ENCODE measurements at places on chromosomes 5 and 9.

- DNase-seq, result peak; percentile 13
These were observed 89.8 kb downstream of the NTRK2 start for GRCh38 chr9:84759300-84759750.

GRCh38 chr5:124724357-124725039, 21.9 kb downstream of the ZNF608 start:
- DNase-seq, result no peak

DNA sequence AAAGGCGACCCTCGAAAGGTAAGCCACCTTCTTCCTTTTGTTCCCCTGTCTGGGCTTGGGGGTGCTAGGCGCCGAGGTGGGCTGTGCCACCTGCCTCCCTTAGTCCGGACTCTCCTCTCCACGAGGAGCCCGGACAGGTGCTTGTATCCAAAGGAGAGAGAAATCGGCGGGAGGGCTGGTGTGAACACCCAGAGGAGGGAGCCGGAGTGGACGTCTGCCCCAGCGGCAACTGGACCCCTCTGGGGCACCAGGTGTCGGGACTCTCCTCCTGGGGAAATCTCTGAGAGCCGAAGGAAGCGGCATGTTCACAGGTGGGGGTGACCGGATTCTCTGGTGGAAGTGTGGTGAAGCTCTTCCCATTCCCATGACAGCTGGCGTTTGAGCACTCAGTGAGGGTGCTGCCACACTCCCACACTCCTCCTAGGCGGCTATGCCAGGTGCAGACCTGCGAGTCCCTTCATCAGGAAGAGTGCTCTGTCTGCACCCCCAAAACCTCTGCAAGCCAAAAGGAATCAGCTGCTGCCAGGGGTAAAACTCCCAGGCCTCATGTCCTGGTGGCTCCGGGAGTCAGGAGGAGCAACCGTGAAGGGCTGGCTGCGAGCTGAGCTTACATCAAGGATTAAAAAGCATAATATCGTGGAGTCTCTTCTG, 921 bp downstream of the KCNIP1 start:
- DNase-seq, result no peak

DNA sequence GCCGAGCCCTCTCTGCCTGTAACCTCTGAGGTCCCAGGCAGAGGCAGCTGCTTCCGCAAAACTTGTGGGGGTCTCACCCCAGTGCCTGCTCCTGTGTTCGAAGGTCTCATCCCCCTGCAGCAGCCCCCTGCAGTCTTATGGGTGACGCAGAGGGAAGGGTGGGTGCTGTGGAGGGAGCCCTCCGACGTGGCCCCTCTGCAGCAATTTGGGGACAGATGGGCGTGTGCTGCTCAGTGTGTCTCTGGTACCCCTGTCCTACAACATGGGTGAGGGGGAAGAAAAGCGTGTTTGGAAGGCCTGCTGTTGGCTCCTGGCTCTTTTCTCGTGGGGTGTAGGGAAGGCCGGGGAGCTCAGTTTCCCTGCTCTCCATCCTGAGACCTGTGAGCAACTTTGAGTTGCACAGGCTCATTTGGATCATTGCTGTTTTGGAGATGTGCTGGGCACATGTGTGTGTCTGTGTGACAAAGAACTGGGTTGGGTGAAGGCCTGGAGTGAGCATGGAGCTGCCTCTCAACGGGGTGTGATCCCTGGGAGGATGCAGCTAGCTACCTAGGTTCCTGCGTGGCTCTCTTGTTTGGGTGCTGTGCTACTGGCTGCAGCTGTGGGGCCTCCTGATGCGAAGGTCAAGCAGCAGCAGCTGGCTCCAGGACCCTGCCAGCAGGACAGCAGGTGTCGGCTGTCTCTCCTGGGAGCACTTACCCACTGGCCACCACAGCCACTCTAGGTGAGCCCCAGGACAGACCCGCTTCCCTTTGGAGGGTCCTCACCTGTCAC, 179.6 kb upstream of the PITX1 start:
- no peak for DNase-seq

- DNase-seq, result no peak
These were observed 169.2 kb upstream of the TARS1 start for GRCh38 chr5:33271606-33272005.

- DNase-seq, result no peak
These were observed 17.5 kb downstream of the PSD2 start for GRCh38 chr5:139812836-139813805.

DNA sequence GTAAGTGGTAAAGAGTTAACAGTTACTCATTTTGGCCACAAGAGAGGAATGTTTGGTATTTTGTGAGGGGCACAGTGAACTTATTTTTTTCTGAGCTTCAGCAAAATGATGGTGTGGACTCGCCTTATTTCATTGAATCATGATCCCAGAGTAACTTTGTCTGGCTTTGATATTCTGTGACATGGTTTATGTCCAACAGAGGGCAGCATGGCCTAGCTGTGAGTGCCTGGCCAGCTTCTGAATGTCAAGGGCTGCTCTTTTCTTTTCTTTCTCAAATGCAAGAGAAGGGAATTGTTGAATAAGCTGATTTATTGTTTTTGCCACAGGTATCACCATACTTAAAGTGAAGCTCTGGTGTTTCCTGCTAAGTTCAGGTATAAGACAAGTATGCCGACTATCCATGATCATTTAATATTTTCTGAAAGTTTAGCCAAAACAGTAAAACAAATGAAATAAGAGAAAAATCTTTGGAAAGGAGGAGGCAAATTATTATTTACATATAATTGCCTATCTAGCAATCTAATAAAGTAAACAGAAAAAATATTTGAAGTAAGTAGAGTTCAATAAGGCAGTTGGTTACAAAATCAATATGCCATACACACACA, 31.7 kb downstream of the MRPL22 start:
- DNase-seq, result peak; percentile 11

- DNase-seq, result no peak
These were observed 322.6 kb upstream of the SLC30A5 start for GRCh38 chr5:68771221-68771620.

- DNase-seq, result no peak
These were observed 547.3 kb upstream of the C9orf72 start for GRCh38 chr9:28120626-28121025.

- DNase-seq, result no peak
These were observed 28.9 kb downstream of the YIPF5 start for GRCh38 chr5:144141585-144141984.

DNA sequence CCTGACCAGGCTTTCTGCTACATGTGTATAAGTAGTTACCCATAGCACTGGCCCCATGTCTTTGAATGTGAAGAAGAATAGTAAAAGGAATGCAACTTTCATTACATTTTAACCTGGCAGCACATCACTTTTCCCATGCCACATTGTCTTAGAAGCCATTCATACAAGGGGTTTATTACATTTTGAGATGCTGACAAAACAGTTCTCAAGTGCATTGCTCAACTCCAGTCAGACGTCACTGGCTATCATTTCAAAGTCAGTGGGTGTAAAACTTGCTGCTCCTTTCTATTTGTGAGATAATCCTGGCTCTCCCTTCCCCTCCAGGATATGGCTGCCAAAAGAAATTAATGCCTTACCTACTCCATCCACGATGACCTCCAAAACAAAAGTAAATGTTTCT, 97.0 kb upstream of the VCAN start:
- no peak for DNase-seq

DNA sequence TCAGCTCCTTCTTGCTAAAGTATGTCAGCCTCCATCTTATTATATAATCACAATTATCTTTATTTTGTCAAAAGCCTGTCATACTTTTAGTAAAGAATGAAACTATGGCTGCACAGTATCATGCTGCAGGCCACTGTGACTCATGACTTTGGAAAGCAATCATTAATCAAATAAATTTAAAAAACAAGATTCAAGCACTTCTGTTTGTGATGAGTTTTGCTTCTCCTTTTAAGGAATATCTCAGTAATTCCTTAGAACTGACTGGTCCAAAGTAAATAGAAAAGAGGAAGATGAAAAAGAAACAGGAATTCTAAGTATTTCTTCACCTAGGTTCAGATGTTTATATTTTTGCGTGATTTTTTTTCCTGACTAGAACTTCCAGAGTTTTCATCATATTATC, 83.1 kb downstream of the EDIL3 start:
- DNase-seq, result no peak

DNA sequence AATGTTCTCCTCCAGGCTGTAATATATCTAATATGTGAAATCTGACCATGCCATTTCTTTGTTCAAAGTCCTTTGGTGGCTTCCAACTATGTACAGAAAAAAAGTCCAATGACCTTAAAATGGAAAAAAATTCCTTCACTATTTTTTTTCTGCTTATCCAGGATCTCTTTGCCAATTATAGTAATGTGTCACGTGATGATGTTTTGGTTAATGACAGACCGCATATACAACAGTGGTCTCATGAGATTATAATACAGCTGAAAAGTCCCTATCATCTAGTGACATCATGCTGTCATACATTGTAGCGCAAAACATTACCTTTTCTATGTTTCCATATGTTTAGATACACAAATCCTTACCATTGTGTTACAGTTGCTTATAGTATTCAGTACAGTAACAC, 477.6 kb downstream of the TMEM232 start:
- no peak for DNase-seq

DNA sequence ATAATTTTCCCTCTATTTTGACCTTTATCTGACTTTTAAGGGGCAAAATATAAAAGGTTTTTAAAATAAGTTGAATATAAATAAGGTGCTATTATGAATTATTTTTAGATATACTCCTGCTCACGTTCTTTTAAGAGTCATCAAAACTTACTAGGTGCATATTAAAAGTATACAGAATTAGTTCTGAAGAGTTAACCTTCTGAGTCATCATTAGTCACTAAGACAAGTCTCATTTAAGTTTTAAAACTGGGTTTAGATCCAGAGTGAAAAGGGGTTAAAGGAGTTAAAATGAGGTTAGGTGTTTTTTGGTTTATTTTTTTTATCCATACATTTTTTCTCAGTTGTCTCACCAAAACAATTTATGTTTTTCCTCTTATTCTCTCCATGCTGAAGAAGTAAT, 41.7 kb downstream of the SMIM15 start:
- DNase-seq, result no peak

- no peak for DNase-seq
These were observed at the start of gene PCDHB4 for GRCh38 chr5:141121563-141121962. Gene PCDHB4 (plus strand): TSS chr5:141121818. CDS start chr5:141121999, 181 bp downstream.

GRCh38 chr5:96745844-96746531, 61.8 kb downstream of the ERAP1 start:
- no peak for DNase-seq

GRCh38 chr9:6845880-6846279, 88.1 kb downstream of the KDM4C start:
- DNase-seq, result no peak

- peak; percentile 64 for DNase-seq
These were observed 173.0 kb upstream of the DAPK1 start for GRCh38 chr9:87324613-87325194.

DNA sequence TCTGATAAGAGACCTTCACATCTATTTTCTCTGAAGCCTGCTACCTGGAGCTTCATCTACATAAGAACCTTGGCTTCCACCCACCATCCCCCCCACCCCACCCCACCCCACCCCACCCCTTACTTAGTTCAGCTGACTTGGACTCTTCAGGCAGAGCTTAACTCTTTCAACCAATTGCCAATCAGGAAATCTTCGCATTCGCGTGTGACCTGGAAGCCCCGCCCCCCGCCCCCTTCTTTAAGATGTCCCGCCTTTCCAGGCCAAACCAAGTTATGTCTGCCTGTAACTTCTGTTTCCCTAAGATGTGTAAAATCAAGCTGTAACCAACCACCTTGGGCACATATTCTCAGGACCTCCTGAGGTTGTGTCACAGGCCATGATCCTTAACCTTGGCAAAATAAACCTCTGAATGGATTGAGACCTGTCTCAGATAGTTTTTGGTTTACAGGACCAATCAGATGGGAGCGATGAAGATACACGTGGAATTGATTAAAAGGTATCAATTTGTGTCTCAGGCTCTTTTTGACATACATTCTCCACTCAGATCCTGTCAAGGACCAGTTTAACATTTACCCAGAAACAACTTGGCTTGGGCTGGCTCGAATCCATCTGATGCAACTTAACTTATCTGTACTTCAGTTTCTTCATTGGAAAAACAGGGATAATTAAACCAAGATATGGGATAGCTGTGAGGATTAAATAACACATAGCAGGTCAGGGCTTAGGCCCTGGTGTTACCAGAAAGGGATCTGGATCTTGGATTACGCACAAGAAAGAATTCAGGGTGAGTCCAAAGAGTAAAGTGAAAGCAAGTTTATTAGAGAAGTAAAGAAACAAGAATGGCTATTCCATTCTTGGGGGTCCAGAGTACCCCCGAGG, 43.6 kb downstream of the GALNT12 start:
- DNase-seq, result no peak

GRCh38 chr9:103837940-103838339, 256.2 kb upstream of the SMC2 start:
- no peak for DNase-seq
